ENCODE measurements at places on chromosomes 16 and 17.
A peak's percentile ranks its signal among the peaks of the same experiment; 100 is the strongest.

GRCh38 chr17:64442541-64442971, 6.4 kb upstream of the MILR1 start:
- no peak for DNase-seq

DNA sequence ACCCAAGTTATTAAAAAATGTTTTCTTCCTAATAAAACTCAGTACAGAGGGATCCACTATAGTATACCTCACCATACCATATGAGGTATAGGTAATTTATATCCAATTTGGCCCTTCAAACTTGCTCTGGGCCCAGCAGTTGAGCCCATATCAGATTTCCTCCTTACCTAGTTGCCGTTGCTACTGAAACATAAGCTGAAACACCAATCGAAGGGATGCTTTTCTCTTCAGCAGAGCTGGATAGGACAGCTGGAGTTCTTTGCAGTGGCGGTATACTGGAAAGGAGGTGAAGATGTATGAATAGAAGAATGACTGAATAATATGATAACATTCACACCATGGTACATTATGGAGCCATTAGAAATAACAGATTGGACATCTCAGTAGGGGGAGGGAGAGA, 42.7 kb downstream of the TNRC6C start:
- peak; percentile 24 for DNase-seq

DNA sequence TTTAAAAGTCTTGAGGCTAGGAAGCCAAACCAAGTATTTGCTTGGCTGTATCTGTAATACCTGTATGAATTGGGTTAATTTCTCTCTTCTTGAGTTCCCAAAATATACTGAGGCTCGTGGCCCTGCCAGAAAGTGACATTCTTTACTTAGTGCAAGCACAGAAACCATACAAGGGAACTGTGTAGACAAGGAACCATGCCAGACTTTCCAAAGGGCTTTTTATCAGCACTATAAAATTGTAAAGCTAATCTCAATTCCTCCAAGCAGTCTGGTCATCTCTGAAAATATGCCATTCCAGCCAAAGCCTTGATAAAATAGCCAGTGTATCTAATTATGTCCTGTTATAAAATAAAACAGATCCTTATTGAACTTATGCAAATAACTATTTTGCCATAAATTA, 7.2 kb upstream of the CRYM start:
- DNase-seq: no peak

DNA sequence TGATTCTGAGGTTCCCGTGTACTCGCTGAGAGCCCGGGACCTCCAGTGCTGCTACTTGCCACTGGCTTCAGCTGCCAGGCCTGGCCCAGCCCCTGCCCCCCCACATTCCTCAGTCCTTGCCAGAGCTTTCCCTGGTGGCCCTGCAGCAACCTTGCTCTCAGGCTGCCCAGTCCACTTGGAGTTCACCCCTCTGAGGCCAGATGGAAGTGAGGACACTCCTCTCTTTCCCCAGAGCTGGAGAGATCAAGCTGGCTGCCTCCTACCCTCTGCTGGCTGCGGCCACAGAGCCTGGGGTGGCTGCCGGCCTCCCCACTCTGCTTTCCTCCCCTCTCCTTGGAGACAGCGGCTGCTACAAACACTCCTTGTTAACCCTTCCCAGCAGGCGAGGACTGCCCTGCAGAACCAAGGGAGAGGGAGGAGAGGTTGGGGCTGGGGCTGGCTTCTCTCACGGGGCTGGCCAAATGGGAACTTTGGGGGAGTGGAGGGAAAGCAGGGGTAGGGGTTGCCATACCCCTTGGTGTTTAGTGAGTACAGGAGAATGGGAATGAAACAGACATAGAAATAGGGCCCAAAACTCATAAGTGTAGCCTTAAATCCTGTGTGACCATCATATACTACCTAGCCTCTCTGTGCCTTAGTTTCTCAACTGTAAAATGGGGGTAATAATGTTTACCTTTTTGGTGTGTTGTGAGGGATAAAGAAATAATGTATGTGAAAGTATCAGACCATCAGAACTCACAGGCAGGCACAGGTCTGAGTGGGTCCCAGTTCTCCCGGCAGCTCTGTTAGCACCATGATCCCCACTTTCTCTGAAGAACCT, at the start of gene GAS2L2:
TSS of gene GAS2L2 (minus strand) at position 295 of the 820 bp plus-strand sequence. CDS start 389 bp downstream, outside the sequence.
- no peak for DNase-seq

- DNase-seq: no peak
Measured at GRCh38 chr17:78252701-78253635, 21.5 kb downstream of the TMEM235 start.

GRCh38 chr17:58493506-58493905, 5.3 kb upstream of the HSF5 start:
- no peak for DNase-seq

- no peak for DNase-seq
Measured at GRCh38 chr17:78883089-78883532, 19.9 kb downstream of the CEP295NL start.

- no peak for DNase-seq
Measured at GRCh38 chr16:53974484-53975080, 270.6 kb downstream of the FTO start.

- no peak for DNase-seq
Measured at GRCh38 chr17:77935121-77935571, 23.4 kb upstream of the TNRC6C start.

- no peak for DNase-seq
Measured at GRCh38 chr16:88705076-88705684, 1.0 kb downstream of the RNF166 start.

GRCh38 chr16:57741660-57742191, 6.2 kb downstream of the KATNB1 start:
- no peak for DNase-seq

DNA sequence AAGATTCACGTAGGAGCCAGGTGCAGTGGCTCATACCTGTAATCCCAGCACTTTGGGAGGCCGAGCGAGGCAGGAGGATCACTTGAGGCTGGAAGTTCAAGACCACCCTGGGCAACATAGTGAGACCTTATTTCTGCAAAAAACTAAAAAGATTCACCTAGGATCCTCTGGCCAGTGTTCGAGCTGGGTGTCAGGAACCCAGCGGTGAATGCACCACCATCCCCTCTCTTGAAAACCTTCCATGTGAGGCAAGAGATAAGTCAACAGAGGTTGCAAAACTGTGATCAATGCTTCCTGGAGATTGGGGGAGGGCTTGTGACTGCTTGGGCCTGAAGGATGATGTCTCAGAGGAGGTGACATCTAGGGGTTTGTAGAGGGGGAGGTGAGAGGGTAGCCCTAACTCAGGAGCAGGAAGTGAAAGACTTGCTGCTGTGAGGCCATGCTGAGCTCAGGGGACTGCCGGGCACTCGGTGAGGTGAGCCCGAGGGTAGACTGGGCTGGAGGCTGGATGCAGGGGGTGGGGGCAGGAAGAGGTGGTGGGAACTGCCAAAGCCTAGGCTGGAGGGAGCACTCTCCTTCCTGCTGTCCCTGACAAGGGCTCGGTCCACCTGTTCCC, 11.7 kb downstream of the GJD3 start:
- DNase-seq: no peak

DNA sequence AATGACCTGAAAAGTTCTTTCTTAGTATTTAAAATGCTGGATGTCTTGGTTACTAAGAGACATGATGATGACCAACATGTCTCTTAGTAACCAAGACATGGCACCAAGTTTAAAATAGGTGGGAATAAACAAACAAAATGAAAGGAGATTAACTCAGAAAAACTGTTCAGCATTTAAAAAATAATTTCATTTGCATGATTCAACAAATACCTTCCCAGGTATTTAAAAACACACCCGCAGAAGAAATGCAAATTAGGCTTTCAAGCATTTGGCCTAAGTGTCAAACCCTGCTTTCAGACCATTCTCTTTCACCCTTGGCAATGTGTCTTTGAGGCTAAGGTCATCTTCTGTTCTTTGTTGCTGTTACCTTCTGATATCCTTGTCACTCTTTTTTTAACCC, 91.4 kb upstream of the CORO6 start:
- no peak for DNase-seq

GRCh38 chr16:31131841-31132271, 3.7 kb downstream of the PRSS8 start:
- no peak for DNase-seq

GRCh38 chr17:44044071-44044470, 22.4 kb downstream of the LSM12 start:
- DNase-seq: no peak

DNA sequence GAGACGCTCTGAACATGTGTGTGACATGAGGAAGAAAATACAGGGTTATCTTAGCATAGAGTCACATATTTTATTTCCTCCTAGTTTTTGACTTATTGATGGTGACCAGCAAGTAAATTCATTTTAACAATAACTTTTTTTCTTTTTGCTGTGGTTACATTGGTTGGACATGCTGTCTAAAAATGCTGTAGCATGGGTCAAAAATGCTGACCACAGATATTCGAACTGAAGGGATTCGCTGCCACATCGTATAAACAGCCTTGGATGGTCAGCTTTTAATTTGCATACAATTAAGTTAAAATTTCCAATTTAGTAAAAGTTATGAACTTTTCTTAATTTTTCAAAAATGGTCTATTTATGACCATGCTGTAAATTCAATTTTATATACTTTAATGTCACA, 30.5 kb downstream of the RPGRIP1L start:
- DNase-seq: no peak

GRCh38 chr16:27293343-27293742, 20.4 kb upstream of the IL4R start:
- no peak for DNase-seq

- DNase-seq: peak; percentile 21
Measured at GRCh38 chr17:7997186-7997585, 5.2 kb upstream of the GUCY2D start.

- no peak for DNase-seq
Measured at GRCh38 chr17:58760248-58760647, 4.6 kb downstream of the PPM1E start.

- no peak for DNase-seq
Measured at GRCh38 chr17:4968486-4969046, 949 bp upstream of the SPAG7 start.

- DNase-seq: no peak
Measured at GRCh38 chr17:29885031-29885640, 44.9 kb downstream of the SSH2 start.

DNA sequence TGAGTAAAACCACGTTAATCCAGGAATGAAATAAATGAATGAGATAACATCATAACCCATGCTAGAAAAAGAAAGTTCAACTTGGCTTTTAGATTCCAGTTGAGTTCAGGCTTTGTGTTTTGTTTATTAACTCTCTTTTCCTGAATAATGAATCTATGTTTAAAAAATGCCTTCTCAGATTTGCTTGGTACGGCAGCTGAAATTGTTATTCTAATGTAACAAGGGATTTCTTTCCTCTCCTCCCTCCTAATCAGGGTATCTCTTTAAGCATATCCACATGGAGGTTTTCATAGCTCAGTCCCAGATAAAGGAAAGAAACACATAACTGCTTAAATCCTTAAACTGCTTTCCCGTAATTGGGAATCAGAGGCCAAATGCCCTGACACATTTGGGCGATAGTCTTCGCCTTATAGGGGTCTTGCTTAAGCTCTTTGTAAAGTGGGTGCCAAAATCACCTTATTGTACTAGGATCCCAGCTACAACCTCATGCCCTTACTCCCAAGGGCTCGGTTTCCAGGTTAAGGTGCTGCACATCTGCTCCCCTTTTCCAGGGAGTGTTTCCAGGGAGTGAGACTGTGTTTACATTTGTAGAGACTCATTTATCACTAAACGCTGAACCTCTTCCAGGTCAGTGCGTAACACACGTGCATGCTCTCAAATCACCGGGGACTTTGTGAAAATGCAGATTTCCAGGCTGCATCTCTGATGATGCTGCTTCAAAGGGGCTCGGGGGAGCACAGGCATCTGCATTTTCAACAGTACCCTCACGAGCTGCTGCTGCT, 142.8 kb upstream of the FOXF1 start:
- no peak for DNase-seq

- no peak for DNase-seq
Measured at GRCh38 chr17:38893607-38894006, 23.7 kb downstream of the LASP1 start.

DNA sequence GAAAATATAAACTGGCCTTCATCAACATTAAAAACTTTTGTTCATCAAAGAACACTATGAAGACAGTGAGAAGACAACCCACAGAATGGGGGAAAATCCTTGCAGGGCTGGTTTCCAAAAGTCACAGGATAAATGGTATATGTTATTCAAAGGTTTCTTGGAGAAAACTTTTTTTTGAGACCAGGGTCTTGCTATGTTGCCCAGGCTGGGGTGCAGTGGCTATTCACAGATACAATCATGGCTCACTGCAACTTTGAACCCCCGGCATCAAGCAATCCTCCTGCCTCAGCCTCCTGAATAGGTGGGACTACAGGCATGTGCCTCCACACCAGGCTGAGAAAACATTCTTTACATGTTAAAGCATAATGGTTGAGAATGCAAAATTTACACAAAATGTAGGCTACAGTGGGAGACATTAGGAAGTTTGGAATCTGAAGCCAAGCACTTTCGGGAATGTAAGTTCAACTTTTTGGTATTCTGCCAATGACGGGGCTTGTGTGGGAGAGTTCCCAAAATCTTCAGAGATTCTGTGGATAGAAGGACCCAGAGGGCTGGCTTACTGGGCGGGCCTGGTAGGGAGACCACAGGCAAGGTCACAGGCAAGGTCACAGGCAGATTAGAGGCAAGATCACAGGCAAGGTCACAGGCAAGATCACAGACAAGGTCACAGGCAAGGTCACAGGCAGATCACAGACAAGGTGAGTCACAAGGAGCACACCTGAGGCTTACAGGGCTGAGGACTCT, 24.2 kb upstream of the ATP2A3 start:
- no peak for DNase-seq

DNA sequence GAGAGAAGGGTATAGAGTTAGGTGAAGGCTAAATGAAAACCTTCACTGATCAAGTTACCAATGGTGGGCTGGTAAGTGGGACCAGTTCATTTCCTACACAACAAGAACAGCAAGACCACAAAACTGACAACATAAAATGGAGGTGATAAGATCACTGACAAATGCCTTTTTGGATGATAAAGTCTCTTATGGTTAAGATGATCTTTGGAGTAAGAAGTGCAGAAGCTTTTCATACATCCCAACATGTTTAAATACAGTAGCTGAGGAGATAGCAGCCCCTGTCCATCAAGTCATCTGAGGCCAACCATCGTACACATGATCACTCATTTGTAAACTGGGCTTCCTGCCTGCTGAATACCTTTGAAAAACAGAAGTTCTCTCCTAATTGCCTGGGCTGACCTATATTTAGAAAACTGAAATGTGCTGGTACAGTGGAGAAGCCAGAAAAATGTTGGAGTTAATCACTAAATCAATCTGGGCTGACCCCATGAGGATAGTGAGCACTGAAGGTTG, 259.0 kb upstream of the ZFHX3 start:
- no peak for DNase-seq

DNA sequence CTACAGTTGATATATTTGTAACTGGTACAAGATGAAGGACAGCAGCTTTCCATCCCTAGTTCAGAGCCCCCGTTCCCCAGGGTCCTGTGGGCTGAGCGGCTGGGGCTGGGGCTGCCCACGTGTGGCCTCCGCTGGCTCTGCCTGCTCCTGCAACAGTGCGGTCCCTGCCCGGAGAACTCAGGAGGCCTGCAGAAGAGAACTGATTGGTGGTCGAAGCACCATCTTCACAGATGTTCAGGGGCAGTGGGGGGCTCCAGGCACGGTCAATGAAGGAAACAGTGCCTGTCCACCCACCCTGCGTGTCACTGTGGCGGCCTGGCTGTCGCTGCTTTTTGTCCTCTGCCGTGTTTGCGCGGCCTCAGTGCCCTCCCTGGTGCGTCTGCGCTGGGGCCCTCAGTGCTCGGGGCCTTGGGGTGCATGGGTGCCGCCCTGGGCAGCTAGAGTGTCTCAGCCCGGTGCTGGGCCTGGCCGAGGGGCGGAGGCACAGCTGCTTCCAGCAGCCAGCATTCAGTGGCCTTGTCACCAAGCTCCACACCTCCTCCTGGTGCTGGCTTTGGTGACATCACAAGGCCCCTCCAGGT, 4.2 kb upstream of the NUDT16L1 start:
- no peak for DNase-seq

- no peak for DNase-seq
Measured at GRCh38 chr17:59469786-59470485, 95.5 kb upstream of the DHX40 start.
